CD14-positive monocyte (primary cell): ENCODE measurements at places on chromosomes 3 and 15.

DNA sequence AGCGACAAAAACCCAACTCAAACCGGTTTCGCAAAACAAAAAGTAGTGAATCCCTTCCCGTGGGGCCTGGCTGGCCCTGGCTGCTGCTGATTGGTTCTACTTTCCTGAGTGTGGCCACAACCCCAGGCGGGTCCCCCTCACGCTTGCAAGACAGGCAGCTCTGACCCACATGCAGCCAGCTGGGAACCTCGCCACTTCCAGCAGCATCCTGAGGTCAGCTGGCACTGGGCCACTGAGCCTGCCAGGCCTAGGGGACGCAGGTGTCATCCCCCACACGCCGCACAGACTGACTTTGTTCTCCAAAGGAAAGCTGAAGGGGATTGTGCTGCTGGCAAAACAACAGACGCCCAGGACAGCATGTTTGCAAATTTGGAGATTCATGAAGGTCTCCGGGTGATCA lies 111.1 kb downstream of the TPRA1 start:
- no peak for DNase-seq

GRCh38 chr3:128624526-128625138 lies 26.0 kb downstream of the RPN1 start:
- no peak for DNase-seq

GRCh38 chr3:24678021-24678420 lies 183.4 kb upstream of the THRB start:
- DNase-seq: no peak

DNA sequence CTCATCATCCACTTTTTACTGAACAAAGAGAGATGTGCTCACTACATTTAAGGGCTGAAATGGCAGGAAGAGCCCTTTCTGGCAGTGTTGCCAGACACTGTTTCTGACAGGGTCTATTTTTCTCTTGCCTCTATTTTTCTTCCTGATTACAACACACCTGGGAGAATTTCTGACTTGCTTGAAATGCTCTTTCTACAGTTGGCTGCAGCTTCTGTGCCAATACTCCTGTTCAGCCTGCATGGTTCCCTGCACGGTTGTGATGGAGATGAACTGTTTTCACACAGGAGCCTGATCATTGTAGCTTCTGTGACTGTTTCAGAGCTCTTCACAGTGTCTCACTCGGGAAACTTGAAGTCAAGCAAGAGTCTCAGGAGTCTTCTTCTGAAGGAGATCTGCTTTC lies 83.0 kb upstream of the DLG1 start:
- DNase-seq: no peak

DNA sequence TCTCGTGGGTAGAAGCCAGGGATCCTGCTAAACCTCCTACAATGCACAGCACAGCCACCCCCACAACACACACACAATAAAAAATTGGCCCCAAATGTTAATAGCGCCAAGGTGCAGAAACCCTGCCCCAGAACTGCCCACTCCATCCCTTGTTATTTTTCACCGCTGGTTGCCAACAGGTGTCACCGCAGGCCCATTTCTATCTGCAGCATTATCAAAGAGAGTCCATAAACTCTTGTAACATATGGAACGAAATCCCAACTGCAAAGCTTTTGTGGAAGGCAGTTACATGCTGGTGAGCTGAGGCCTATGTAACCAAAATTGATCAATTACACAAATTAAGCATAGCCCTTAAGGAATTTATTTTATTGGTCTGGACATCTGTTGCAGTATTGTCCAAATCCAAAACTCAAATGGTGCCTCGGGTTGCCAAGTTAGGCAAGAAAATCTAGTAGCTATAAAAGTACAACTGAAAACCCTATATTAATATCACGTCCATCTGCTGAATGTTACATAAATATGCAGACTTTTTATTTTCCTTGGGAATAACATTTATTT lies 66.2 kb downstream of the SAMMSON start:
- no peak for DNase-seq

DNA sequence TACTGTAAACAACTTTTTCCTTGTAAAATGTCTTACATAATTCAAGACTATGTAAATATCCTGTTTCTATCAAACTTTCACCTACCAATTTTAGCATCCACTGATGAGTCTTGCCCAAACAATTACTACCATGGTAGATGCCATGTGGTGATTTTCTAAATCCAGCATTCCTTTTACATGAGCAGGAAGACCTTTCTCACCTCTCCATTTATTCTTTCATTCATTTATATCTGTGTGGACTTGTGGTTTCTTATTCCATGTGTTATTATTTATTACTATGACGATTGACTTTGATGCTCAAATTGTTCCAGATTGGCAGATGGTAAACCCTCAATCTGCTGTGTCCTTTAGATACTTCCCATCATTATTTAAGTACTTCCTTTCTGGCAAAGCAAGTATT lies 62.4 kb downstream of the IFT57 start:
- no peak for DNase-seq

GRCh38 chr3:100154171-100154570 lies 39.9 kb upstream of the FILIP1L start:
- DNase-seq: no peak
